Choroid plexus epithelial cell (primary cell): ENCODE measurements at places on chromosomes 1 and 21.

DNA sequence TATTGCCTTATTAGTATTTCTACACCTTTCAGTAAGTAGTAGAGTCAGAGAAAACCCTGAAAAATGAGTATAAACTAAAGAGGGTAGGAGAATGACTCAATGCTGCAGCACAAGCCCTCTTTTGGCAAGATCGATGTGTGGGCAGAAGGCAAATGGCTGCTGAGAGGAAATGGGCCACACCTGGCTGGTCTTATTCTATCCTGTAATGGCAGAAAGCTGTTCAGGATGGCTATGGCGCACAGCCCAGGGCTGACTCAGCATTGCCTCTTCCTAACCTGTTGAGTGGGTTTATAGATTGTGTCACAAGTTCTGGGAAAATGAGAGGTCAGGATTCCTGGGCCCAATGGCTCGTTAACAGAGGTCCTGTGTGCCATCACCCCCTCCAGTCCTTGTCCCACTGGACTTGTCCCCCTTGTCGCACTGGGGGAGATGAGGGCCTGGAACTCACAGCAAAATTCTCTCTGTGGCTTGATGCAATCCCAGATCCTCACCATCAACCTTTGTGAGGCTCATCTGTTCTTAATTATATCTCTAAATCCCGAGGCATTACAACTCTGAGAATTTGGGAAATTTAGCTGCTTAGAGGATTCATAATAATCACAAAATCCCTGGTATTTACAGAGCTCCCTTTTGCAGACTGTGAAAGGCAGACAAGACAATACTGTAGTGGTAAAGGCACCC is 13.2 kb downstream of the HMGB4 start:
- DNase-seq, result no peak

DNA sequence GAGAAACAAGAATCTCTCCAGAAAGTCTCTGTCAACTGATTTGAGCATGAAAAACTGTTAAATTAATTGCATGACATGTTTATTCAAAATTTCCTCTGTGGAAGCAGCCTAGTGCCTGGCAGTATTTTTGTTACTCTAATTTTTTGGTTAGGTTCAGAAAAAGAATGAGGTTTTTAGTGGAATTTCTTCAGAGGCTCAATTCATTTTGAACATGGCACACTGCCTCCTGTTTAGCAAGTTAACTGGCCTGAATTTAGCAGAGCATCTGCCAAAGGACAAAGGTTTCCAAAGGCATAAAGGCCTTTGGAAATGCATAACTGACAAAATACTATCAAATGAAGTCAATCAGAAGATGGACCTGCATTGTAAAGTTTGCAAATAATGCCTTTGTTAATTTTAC is 1326.5 kb downstream of the PLA2G4A start:
- no peak for DNase-seq

DNA sequence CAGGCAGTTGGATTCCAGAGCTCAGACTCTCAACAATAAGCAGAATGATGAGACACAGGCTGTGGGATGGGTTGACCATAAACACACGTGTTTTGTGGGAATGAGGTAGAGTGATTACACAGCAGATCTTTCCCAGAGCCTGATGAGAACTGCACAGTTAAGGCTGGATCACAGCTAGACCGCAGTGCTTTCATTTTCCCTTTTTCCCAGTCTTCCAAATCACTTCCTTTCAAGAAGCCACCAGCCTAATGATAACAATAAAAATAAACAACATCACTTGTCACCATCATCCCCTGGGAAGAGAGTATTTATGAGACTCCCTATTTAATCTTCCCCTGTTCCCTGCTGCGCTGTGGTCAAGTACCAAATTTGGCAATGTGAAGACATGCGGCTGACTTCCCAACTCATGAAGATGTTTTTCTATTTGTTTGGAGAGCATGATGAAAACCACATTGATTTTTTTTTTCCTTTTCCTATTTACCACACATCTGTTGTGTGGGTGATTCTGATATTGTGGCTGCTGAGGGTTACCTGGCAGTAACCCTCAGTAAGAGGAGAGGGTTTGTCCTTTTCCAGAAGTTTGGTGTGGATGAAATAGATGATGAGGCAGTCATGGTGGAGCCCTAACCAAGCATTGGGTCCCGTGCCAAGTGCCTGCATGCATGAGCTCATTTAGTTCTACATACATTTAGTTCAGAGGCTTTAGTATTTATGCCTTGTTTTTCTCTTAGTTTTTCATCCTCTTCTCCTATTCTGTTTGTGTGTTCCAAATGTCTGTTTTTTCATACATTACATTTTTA is 248.9 kb upstream of the HOOK1 start:
- peak; percentile 94 for DNase-seq

GRCh38 chr1:25657883-25658760 is 41.5 kb downstream of the MAN1C1 start:
- DNase-seq, result no peak

- no peak for DNase-seq
Observed at GRCh38 chr1:23625459-23625858, 66.1 kb upstream of the RPL11 start.

DNA sequence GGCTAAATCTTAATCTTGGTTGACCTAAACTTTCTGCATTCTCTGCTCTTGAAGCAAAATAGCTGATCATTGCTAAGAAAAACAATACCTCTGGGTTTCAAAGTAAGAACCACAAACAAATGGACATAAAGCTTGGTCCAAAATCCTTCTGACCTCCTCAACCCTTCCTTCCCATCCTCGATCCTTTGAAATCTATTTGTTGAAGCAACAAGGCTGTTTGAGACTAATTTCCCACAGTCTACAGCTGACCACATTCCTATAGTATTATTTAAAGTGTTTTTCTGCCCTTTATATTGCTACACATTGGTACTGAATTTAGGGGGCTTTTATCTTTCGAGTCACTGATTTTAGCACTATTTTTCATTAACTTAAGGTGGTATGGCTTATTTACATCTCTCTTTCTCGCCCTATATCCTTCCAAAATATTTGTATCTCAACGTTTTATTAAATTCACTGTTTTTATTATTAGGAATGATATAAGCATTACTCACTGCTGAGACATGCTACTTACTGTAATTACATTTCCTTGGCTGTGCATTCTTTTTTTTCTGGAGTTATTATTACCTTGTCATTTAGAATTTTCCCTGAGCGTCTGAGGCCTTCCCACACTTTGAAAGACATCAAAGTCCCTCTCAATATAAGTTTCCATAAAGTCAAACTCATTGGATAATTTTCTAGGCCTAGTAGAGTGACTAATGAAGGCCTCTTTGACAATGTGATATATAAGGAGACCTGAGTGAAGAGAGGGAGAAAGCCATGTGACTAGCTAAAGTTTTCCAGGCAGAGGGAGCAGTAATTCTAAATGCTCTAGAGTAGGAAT is 73.9 kb downstream of the RAB3GAP2 start:
- peak; percentile 52 for DNase-seq

GRCh38 chr1:228021355-228022030 is 14.7 kb downstream of the WNT3A start:
- DNase-seq, result no peak

DNA sequence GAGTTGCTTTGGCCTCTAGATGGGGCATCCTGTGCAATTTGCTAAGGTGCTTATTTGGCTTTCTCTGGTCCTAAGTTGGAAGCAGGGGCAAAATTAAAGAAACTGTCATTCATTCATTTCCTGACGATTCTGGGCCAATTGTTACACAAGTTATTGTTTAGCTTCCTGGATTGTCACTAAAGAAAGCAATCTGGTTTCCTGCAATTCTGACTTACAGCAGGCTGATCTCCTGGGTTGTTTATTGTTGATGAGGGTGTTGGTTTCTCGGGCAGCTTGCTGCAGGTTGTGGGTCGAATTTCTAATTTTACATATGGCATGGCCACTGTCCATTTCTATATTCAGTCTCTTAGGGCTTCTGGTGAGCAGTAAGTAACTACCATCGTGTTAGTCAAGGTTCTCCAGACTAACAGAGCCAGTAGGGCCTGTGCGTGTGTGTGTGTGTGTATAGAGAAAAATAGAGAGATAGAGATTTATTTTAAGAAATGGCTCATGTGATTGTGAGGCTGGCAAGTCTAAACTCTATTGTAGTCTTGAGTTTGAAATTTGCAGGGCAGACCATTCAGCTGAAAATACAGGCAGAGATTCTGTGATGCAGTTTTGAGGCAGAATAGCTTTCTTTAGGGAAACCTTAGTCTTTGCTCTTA is 30.4 kb downstream of the CTH start:
- DNase-seq, result no peak
